ENCODE measurements at places on chromosomes 12 and 14.

DNA sequence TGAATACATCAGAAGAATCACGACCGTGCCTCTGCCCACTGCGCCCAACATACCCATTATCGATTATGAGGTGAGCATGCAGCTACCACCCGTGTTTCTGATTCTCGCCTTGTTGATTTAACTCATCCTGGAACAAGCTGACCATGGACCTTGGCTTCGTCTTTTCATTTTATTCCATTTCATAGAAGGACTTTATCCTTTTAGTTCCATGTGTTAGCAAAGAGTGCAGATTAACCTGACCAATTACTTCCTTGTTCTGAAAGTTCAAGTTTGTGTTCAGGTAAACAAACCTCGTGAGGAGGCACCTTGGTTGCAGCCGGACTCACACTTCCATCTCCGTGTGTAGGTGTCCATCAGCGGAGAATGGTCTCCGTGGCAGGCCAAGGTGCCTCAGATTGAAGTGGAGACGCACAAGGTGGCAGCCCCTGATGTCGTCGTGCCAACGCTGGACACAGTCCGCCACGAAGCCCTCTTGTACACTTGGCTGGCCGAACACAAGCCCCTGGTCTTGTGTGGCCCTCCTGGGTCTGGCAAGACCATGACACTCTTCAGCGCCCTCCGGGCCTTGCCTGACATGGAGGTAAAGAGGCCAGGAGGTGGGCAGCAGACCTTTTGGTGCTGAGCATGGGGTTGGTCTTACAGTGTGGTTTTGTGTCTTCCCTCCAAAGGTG lies 52.2 kb downstream of the DYNC1H1 start:
- DNase-seq, result no peak

DNA sequence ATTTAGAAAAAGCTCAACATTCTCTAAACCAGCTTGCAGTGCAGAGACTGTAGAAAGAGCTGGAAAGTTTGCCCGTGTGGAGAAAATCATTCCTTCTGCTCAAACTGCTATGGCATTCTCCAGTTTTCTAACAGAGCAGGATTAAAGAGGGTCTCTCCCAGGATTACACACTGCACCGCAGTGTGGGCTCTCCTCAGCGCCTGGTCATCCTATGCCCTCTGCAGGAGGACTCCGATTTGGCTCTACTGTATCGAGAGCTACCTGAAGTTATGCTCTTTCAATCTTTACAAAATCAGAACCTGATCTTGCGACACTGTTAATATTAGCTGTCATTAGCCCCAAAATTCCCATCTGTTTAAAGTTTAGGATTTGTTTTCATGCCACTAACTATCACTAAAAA lies 33.0 kb downstream of the BHLHE41 start:
- no peak for DNase-seq

DNA sequence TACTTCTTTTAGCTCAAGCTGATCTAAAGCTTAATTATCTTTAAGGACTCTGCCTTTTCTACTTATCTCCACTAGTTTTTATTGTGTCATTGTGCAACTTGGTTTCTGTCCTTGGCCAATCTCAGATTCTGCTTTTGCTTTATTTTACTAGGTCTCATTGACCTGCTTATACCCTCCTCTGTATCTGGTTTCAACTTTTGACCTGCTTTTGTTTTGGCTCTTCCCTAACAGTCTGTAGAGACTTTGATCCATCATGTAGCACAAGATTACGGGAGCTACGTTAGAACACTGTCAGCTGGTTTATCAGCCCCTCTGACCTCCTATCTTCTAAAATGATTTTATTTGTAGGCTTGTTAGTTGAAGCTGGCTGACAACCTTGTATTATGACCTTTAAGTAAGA lies 43.6 kb downstream of the ZCRB1 start:
- no peak for DNase-seq

DNA sequence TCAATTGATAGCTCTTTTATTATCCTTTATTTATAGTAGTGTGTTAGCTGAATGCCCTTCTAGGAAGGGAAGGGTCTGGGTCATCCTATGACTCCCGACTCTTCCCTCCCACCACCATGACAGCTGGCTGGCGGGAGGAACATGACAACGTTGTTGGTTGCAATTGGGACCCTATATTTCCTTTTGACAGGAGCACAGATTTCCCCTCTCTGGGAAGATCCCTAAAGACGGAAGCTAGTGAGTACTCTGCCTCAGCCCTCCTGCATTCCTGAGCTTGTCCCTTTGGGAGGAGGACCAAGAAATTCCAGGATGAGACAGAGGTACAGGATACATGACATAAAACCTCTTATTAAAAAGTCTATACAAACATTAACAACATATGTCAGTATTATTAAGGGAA lies 485.4 kb downstream of the NAV3 start:
- no peak for DNase-seq

DNA sequence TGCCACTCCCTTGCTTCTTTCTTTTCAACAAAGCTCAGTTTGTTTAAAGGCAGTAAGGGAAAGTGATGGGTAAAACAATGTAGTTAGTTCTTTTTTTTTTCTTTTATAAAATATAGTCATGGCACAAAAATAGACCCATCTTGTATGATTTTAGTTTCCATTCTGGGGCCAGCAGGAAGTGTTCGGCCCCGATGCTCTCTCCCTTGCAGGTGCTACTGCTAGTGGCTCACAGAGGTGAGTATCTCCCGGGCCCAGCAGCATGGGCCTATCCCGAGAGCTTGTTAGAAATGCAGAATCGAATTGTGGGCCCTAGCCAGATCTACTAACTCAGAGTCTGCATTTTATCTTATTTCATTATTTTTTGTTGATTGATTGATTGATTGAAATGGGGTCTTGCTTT lies 78.7 kb downstream of the SYNE3 start:
- no peak for DNase-seq

- no peak for DNase-seq
These were observed 124.5 kb downstream of the GPR65 start for GRCh38 chr14:88129306-88130056.

DNA sequence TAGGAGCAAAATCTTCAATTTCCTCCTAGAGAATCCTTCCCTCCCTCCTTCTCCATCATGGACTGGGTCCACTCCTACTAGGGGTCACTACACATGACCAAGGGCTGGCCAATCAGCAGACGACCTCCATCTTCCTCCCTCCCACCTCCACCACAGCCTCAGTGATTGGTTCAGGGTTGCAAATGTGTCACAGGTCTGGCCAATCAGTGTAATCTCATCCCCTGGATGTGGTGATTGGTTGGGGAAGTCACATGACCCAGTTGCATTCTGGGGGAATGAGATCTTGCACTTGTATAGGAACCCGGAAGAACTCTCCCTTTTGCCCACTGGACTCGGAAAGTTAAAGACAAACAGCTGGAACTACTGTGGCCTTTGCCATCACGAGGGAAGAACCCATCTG lies 169.2 kb downstream of the PIWIL1 start:
- no peak for DNase-seq

GRCh38 chr12:128819293-128820144 lies 4.2 kb downstream of the SLC15A4 start:
- no peak for DNase-seq

DNA sequence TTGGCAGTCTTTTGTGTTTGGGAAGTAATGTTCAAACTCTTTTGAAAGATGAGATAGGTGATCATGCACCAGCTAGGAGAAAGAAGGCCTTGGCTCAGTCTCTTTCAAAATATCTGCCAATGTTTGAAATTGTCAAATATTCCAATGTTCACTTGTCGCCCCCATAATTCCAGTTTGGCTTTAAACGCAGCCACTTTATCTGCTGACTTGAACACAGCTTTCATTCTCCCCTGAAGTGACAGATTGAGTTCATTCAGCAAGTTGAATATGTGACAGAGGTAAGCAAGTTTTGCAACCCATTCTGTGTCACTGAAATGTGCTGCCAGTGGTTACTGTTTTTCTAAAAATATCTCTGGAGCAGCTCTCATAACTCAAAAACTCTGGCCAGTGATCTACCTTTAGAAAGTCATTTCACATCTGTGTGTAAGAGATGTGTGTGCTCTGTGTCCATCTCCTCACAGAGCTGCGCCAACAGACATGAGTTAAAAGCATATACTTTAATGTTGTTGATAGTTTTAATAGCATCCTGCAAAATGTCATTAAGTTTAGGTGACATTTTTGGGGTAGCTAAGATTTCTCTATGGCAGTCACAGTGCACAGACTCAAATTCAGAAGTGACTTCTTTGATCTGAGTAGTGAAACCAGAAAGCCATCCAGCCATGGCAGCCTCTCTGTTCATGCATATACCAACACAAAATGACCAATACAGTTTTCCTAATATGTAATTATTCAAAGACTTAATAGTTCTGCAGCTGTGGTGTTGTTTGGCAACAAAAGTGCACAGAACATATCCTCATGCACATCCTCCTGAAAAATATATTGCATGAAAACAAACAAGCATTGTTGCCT lies 614.3 kb upstream of the MIS18BP1 start:
- DNase-seq, result no peak

DNA sequence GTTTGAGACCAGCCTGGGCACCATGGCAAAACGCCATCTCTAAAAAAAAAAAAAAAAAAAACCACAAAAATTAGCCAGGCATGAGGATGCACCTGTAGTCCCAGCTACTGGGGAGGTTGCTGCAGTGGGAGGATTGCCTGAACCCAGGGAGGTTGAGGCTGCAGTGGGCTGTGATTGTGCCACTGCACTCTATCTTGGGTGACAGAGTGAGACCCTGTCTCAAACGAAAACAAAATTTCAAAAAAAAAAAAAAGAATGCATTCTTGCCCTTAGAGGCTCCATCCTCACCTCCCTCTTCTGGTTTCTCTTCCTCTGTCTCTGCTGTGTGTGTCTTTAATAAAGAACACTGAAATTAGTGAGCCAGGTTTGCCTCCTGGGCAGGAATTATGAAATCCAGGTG lies 107.8 kb downstream of the VCPKMT start:
- no peak for DNase-seq

DNA sequence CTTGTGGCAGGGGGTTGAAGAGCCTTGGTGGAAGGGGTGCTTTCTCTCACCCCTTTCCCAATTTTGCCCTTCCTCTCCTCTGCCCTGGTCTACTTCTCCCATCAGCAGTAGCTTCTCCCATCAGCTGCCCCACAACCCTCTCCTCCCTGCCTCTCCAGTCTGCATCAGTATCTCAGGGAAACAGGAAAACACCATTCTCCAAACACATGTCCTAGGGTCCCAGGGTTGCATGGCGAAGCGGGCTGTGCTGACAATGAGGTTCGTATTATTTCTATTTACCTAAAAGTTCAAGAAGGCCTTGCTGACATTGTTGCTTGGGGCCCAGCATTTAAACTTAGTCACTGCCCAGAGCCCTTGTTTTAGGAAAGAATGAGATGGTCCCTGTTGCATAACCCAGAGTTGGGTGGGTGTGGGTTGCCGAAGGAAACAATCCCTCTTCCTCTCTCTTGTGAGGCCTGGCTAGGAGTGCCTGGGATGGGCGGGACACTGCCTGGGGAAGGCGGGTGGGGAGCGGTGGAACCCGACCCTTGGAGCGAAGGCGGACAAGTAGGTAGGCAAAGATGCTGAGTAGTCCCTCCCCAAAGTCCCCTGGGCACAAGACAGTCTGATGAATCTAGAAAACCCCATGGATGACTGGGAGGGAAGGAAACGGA lies 1.3 kb upstream of the IGFBP6 start:
- DNase-seq, result no peak

- DNase-seq, result no peak
These were observed 1.9 kb upstream of the YBX3 start for GRCh38 chr12:10725003-10725402.

DNA sequence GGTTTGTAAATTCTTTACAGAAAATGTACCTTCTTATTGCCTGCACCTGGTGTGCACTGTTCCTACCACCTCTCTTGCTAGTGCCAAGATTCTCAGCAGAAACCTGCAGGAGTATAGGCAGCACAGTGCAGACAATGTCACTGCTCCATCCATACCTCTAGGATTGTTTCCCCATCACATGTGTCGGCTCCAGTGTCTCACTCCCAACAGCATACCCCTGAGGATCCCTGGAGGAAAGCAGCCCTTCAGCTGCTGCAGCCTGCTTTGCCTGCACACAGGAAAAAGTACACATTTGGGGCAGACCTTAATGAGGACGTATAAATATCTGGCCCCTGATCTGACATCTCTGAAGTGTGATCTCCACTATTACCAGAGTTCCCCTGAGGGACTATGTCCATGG lies 235.5 kb downstream of the MDGA2 start:
- DNase-seq, result no peak

- DNase-seq, result no peak
These were observed 95.4 kb downstream of the NKX2-1 start for GRCh38 chr14:36424478-36425102.

All from stimulated activated CD4-positive, alpha-beta T cell treated with anti-CD3 and anti-CD28 coated beads, TNF-alpha, amount 100 ng/mL, for 24 hours (primary cell).